ENCODE measurements at places on chromosomes 13 and 19. TPM values are rescaled to one million over a fixed set of nuclear protein-coding genes. Genes with fewer than 3 reads are reported as not detected.

- no peaks in the 10 kb centered on the region for H3K36me3 ChIP-seq
- no peak overlapping the region for H3K27ac ChIP-seq
- no peak for DNase-seq
- peaks cover 78% of the 10 kb centered on the region for H3K27me3 ChIP-seq
Observed at GRCh38 chr19:55070466-55071128, 5.1 kb upstream of the EPS8L1 start.

GRCh38 chr13:23081901-23082300 is 98.9 kb upstream of the SGCG start:
- no peaks in the 10 kb centered on the region for H3K4me1 ChIP-seq
- no peaks in the 10 kb centered on the region for H3K36me3 ChIP-seq
- H3K27ac ChIP-seq = no peak overlapping the region
- no peak for DNase-seq
- no peaks in the 10 kb centered on the region for H3K27me3 ChIP-seq

DNA sequence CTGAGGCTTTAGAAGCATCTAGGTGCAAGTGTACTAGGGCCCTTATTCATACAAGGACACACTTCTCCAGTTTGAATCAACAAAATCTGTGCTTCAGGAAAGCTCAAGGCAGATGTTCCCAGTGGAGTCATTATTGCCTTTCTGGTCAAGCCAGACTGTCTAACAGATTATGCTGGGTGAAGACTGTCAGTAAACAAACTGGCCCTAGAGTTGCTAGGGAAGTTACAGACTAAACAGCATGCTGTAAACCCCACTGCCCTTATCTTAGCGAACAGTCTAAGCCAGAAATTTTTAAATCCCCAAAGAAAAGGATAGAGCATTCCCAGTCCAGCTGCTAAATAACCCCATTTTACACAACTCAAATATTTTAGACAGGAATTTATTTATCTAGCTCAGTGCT is 1701.3 kb upstream of the PRR20A start:
- no peaks in the 10 kb centered on the region for H3K27me3 ChIP-seq
- no peaks in the 10 kb centered on the region for H3K4me1 ChIP-seq
- no peaks in the 10 kb centered on the region for H3K36me3 ChIP-seq

GRCh38 chr13:46565808-46566750 is 13.1 kb downstream of the LRCH1 start:
- no peaks in the 10 kb centered on the region for H3K27me3 ChIP-seq
- peaks cover 2% of the 10 kb centered on the region for H3K4me1 ChIP-seq
- DNase-seq = no peak

The GPR183 gene
- 81.4 TPM for total RNA-seq

The SGCG gene
- not detected for total RNA-seq

- no peaks in the 10 kb centered on the region for H3K27me3 ChIP-seq
- DNase-seq = no peak
- H3K36me3 ChIP-seq = peaks cover 29% of the 10 kb centered on the region
Observed at GRCh38 chr19:49830766-49831165, 12.7 kb downstream of the MED25 start.

- no peaks in the 10 kb centered on the region for H3K4me1 ChIP-seq
- no peak overlapping the region for H3K27ac ChIP-seq
- H3K36me3 ChIP-seq = no peaks in the 10 kb centered on the region
- no peak overlapping the region for H3K4me3 ChIP-seq
Observed at GRCh38 chr13:30863796-30864195, 42.3 kb upstream of the MEDAG start.

DNA sequence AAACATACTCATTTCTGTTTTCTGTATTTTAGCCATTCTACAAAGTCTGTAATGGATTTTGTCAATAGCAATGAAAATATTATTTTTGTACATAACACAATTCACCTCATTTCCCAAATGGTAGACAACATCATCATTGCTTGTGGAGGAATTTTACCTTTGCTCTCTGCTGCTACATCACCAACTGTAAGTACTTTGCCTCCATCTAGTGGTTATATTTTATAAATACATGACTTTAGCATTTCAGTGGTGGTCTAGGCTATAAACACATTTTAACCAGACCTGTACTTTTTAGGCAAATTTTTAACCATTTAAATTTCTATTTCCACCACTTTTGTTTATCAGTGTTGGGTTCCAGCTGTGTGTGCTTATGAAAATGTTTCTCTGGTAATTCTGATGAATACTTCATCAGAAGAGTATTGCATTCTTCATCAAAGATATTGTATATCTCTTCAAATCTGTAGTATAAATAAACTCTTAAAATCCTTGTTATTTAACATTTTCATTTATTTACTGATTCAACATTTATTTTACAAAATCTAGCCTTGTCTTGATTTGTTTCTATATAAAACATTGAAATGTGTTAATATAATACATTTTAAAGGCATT is 222.4 kb downstream of the NBEA start:
- H3K4me3 ChIP-seq = no peak overlapping the region
- no peaks in the 10 kb centered on the region for H3K36me3 ChIP-seq
- H3K27ac ChIP-seq = no peak overlapping the region
- no peak for DNase-seq
- H3K27me3 ChIP-seq = no peaks in the 10 kb centered on the region
